ENCODE measurements at places on chromosomes 6 and 20.

- no peak for DNase-seq
Observed at GRCh38 chr20:15319439-15319838, 982.0 kb upstream of the FLRT3 start.

- DNase-seq, result no peak
Observed at GRCh38 chr6:6867404-6867799, 240.4 kb upstream of the RREB1 start.

DNA sequence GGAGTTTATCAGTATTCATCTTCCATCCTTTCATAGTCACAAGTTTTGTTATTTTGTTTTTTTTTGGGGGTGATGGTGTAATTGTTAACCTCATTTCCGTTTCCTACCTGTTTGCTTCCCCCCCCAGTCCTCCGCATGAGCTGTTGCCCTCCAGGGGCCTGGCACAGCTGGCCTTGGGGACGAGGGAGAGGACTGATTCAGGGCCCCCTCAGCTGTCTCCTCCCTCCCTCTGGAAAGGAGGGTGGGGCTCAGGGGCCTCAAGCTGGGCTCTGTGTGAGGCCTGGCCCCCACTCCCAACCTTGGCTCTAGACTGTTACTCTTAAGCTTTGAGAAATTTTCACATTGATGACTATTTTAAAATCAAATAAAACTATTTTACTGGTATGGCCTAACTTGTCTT is 4.0 kb downstream of the LRRC73 start:
- DNase-seq, result no peak

DNA sequence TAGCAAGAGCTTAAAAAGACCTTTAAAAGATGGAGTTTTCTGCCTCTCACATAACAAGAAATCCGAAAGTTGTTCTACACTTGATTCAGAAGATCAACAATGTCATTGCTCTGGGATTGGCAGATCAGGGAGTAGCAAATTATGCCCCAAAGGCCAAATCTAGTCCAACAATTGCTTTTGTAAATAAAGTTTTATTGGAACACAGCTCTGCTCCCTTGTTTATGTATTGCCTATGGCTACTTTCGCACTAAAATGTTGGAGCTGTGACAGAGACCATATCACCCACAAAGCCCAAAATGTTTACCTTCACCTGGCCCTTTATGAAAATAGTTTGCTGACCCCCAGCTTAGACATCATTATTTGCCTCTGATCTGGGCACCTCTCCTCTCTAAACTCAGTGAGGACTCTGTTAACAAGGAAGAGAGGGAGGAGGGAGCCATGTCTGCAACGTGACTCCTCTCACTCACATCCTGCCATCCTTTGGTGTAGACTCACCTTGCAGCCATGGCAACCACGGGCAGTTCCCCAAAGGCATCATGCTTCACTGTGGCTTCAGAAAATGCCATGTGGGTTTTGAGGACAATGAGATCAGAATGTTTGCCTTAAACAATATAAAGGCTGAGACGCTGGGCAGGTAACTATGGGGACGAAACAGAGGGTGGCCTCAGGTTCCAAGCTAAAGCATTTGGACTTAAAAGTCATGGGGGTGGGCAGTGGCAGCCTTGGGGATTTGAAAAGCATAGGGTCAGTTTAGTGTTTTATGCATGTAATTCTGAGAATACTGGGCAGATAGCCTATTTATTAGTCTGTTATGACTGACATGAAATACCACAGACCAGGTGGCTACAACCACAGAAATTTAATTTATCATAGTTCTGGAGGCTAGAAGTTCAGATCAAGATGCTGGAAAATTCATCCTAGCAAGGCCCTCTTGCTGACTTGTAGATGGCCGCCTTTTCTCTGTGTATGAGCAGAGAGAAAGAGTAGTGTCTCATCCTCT is 149.7 kb upstream of the TNFAIP3 start:
- DNase-seq, result no peak

DNA sequence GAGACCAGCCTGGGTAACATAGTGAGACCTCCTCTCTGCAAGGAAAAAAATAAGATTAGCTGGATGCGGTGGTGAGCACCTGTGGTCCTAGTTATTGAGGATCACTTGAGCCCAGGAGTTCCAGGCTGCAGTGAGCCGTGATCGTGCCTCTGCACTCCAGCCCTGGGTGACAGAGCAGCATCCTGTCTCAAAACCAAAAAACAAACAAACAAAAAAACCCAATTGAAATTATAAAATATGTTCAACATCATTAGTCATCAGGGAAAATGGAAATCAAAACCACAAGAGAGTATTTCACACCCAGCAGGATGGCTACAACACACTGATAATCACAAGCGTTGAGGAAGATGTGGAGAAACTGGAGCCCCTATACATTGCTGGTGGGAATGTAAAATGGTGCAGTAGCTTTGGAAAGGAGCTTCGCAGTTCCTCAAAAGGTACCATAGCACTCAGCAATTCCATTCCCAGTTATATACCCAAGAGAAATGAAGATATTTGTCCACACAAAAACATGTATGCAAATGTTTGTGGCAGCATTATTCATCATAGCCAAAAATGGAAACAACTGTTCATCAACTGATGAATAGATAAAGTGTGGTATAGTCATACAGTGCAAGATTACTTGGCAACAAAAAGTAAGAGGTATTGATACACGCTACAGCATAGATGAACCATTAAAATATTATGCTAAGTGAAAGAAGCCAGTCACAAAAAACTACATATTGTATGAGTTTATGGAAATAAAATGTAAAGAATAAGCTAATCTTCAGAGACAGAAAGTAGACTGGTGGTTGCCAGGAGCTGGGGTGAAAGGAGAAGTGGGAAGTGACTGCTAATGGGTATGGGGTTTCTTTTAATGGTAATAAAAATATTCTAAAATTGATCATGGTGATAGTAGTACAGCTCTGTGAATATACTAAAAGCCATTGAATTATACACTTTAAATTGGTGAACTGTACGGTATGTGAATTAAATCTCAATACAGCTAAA is 38.7 kb upstream of the RIPOR2 start:
- DNase-seq, result peak; percentile 28

- no peak for DNase-seq
Observed at GRCh38 chr6:35722121-35722761, 14.6 kb upstream of the ARMC12 start.

- no peak for DNase-seq
Observed at GRCh38 chr6:25888626-25889025, 14.6 kb upstream of the SLC17A3 start.

DNA sequence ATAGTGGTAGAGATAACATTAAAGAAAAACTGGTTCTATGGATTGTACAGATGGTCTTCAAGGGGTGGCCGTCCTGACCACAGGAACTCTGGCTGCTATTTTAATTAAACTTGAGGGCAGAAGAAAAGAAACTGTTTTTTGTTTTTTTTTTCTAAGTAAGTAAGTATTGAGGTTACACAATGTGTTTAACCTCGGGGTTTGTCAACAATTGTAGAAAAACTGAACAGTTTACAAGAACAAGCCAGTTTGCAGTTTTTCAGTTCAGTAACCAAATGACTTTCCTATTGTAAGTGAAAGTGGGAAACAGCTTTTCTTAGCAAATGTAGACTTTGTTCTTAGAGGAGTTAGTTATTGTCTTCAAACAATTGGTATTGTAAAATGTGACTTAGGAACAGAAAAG is 77.0 kb downstream of the PLCB1 start:
- no peak for DNase-seq

DNA sequence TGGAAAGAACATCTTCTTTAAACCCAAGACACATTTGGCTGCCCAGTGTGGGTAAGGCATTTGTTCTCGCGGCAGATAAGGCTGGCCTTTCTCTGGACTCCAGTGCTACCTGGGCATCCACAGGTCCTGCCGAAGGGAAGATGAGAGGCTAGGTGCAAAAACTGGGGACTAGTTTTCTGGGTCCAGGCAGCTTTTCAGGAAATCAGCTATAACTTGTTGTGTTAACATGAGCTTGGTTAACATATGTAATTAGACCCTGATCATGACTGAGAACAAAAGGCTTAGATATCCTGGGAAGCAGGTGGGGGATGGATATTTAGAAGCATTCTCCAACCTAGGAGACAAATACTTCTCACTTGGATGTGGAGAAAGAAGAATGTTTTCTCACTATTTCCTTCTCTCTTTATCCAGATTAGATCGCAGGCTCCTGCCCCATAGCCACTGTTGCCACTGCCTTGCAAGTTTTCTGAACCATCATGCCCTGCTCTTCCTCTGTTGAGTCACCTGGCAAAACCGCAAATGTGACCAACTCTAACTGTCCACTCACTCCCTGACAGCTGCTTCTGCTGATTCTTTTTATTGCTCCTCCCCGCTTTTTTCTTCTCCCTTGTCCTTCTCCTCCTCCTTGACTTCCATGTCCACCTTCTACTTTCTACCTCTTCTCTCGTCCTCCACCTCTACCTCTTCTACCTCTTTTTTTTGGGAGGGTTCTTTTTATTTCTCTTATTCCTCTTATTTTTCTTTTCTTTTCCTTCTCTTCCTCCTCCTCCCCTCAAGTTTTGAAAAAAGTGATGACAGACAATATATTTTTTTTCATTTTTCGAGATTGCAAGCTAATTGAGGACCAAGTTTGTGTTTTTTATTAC is 258.1 kb downstream of the UTRN start:
- no peak for DNase-seq

- no peak for DNase-seq
Observed at GRCh38 chr20:11651647-11652046, 266.0 kb upstream of the BTBD3 start.

- DNase-seq, result no peak
Observed at GRCh38 chr20:58137651-58138265, 90.7 kb downstream of the ANKRD60 start.

GRCh38 chr20:34705008-34705396 is 858 bp downstream of the TP53INP2 start:
- DNase-seq, result no peak

- DNase-seq, result no peak
Observed at GRCh38 chr6:132494954-132495353, 18.0 kb downstream of the STX7 start.

DNA sequence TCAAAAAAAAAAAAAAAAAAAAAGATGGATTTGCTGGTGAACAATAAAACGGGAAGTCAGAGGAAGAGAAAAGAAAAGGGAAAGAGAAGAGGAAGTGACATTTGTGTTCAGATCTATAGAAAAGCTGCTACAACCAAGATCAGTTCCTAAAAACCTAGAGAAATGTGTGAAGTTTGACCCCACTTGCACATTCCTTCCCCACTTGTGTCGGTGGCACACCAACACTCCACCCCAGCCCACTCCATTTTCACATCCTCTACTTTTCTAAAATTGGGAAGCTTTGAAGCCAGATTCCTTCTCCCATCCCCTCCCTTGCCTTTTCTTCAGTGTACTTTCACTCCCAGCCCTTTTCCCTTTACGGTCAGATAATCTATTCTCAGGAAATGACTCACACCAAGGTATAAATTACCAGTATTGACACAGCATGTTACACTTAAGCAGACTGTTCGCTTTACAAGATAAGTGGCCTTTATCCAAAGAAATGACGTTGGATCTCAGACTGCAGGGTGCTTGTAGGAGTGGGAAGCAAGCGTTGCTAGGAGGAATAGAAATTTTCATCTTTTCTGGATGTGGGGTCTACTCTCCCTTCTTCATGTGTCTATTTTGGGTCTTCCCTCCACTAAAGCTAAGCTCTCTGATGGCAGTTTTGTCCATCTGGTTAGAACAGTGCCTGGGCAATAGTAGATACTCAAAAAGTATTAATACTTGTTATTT is 92.5 kb upstream of the ADGRF1 start:
- DNase-seq, result no peak

GRCh38 chr6:131588643-131589042 is 15.6 kb downstream of the ARG1 start:
- DNase-seq, result no peak

- DNase-seq, result no peak
Observed at GRCh38 chr6:156909212-156910010, 132.2 kb downstream of the ARID1B start.

GRCh38 chr6:113662688-113663333 is 194.3 kb upstream of the MARCKS start:
- DNase-seq, result no peak

- no peak for DNase-seq
Observed at GRCh38 chr6:22471132-22471690, 98.2 kb upstream of the HDGFL1 start.

- DNase-seq, result no peak
Observed at GRCh38 chr6:15755526-15755925, 92.7 kb upstream of the DTNBP1 start.

DNA sequence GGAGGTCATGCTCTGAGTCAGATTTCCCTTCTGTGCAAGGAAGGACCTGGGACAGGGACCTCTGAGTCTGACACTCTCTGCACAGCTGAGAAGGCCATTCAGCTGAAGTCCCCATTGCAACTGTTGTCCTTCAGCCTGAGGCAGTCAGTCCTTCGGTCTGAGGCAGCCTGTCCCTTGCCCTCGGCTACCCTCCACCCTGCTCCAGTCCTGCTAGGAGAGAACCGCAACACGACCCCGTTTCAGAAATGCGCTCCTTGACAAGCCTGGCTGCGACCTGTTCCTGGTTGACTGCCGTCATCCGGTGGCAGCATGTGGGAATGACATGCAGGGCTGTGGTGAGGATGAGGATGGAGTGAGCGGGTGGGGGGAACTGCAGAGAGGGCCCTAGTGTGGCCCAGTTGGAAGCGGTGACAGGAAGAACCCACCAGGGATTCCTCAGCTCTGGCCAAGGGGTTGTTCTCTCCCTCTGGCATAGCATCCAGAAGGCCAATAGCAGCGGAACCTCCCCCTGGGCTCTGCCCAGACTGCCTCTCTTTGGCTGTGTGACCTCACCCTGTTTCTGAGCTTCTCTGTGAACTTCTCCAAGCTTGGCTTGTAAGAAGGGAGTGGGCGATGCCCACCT is 40.3 kb upstream of the ANGPT4 start:
- peak; percentile 48 for DNase-seq

DNA sequence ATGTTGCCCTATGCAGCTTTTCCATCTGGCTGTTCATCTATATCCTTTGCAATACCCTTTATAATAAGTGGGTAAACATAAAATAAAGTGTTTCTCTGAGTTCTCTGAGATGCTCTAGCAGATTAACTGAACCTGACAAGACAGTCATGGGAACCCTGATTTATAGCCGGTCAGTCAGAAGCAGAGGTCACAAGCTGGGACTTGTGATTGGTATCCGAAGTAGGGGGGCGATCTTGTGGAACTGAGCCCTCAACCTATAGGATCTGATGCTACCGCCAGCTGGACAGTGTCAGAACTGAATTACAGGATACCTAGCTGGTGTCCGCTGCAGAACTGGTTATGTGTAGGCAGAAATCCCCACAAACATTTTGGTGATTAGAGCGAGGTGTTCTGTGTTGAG is 39.0 kb downstream of the SLC17A5 start:
- DNase-seq, result no peak

- DNase-seq, result no peak
Observed at GRCh38 chr20:4064144-4064909, 49.0 kb upstream of the RNF24 start.

DNA sequence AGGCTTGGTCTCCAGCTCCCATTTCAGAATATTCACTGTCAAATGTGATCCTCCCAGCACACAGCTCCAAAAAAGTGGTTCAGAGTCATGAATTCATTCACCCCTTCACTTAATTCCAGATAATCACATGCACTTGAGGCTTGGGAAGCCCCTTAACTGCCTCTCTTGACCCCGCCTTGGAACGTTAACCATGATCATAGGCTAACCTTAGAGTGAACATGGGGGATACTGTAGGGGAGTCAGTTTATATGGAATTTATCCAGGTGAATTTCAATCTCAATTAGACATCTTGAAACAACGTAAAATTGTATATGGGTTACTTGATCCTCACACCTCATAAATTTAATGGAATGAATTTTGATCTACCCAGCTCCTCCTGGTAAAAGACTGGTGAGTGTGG is 346.8 kb upstream of the ARID1B start:
- no peak for DNase-seq

- DNase-seq, result no peak
Observed at GRCh38 chr6:84916704-84917103, 152.3 kb upstream of the TBX18 start.

- no peak for DNase-seq
Observed at GRCh38 chr6:43009124-43009523, 4.6 kb downstream of the MEA1 start.

GRCh38 chr6:7119272-7119801 is 11.6 kb downstream of the RREB1 start:
- no peak for DNase-seq

Data from stimulated activated CD4-positive, alpha-beta T cell treated with anti-CD3 and anti-CD28 coated beads, Interleukin-12 subunit alpha, Interleukin-12 subunit beta, amount 100 ng/mL, for 24 hours (primary cell).